ENCODE measurements at places on chromosomes 6 and 20. TPM values are rescaled to one million over a fixed set of nuclear protein-coding genes. Genes with fewer than 3 reads are reported as not detected.

CPNE1 gene
- 200 TPM for total RNA-seq

TBXT gene
- not detected for total RNA-seq

ZBTB12 gene
- total RNA-seq: 6.4 TPM

RAET1L gene
- total RNA-seq: not detected

FAXC gene
- total RNA-seq: 2.7 TPM

MYT1 gene
- 0.18 TPM for total RNA-seq

BNIP5 gene
- not detected for total RNA-seq

SNHG17 gene
- 54.1 TPM for total RNA-seq

OOEP gene
- not detected for total RNA-seq

IL17A gene
- total RNA-seq: not detected

FYN gene
- total RNA-seq: 62.6 TPM

LIME1 gene
- total RNA-seq: 7.3 TPM

TRIM10 gene
- total RNA-seq: not detected

TMEM170B gene
- 2.9 TPM for total RNA-seq

SRMS gene
- 0.26 TPM for total RNA-seq

GSTA4 gene
- 12.2 TPM for total RNA-seq

MYLIP gene
- total RNA-seq: 53.1 TPM

SRSF12 gene
- total RNA-seq: 0.57 TPM

ACSS1 gene
- total RNA-seq: 33.7 TPM

SPEF1 gene
- total RNA-seq: 0.29 TPM

MAFB gene
- 17.3 TPM for total RNA-seq

SS18L1 gene
- total RNA-seq: 15.6 TPM

CDSN gene
- total RNA-seq: not detected

NOX3 gene
- total RNA-seq: not detected
